ENCODE measurements at places on chromosomes 6 and 20.

- no peak for DNase-seq
These were observed 15.8 kb downstream of the COX4I2 start for GRCh38 chr20:31653561-31653960.

DNA sequence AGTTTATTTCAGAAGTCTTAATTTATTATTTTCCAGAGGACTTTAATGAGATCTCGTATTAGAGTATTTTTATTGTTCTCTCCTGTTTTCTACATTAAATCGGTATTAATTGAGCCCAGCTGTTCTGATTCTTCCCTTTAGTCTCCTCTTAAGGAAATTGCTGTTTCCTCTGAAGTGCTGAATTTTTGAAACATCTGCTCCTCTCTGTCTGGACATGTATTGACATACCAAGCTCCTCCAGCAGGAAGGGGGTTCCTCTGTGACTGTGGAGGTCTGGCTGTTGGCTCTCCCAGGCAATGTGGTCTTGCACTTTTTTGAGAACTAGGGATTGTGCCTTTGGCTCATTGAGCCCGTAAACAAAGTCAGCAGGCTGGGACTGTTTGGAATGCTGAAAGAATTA, 74.9 kb downstream of the MAP3K4 start:
- no peak for DNase-seq

DNA sequence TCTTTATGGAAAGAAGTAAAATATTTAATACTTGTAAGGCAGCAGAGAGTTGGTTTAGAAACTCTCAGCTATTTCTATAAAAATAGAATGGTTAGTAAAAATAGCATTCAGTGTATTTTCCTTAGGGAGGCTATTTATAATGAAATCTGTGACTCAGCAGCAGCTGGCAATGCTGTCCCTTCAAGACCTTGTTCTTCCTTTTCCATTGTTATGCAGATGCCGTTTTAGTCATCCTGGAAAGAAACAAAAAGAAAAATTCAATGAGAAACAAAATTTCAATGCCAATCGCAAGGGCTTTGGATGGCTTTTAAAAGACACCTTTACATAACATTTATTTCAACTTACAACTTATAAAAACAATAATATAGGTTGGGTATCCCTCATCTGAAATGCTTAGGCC, 17.5 kb downstream of the MPC1 start:
- DNase-seq = no peak

DNA sequence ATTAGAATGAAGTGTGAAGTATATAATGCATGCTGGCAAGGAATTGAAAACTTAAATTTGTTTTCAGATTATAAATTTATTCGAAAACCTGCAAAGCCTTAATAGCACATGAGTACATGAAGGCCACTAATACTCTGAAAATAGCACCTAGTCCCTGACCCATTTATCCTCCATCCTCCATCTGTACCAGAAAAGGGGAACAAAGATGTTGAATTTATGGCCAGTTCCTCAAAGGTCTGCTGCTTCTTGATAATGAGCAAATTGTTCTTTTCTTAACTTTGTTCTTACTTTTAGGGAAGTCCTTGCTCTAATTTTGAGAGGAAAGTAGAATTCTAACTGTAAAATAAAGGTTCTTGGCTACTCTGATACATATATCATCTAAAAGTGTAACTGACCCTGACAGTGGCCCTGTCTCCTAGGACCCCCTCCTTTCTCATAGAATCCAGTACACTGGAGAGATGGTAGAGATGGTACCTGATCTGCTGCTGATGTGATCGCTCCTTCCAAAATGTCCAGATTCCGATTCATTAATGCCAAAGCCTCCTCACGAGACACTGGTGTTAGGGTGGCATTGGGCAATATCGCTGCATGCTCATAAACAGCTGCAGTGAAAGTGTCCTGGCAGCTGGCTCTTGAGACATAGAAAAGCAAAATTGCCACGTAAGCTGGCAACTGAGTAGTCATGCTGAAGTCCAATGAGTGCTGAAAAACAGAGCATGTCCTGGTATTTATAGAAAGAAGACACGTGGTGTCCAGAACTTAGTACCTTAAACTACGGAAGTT, at the start of gene VNN1:
VNN1 (minus strand) TSS at position 704 of the 783 bp plus-strand sequence; CDS start at position 684, 20 bp downstream.
- DNase-seq = no peak

DNA sequence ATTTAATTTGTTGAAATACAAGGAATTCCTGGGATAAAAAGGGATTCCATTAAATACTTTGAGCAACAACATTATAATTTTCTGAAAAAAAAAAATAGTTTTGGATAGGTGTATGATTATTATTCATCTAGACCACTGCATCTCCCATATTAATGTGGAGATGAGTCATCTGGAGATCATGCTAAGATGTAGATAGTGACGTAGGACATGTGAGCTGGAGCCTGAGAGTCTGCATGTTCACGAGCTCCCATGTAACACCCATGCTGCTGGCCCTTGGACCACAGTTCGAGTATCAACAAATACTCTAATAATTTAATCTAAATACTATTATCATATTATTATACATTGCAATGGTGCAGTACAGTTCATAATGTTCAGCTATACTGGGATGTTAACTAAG, 91.6 kb downstream of the EPM2A start:
- DNase-seq = no peak

- no peak for DNase-seq
These were observed 6.2 kb downstream of the ZBTB2 start for GRCh38 chr6:151385177-151385576.

DNA sequence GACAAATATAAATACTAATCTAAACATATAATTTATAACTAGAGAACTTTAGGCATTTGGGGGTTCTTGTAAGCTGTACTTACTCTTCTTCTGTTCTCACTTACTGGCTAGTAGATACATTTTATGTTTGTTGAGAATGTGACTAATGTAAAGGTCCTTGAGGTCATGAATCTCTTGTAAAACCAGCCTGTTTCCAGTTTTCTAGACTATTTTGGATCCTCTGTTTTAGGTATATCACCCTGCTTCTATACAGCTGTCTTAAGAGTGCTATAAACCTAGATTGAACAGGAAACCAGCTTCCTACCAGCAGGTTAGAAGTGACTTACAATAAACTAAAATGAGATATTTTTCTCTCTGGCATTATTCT, 134.2 kb downstream of the PLCB4 start:
- no peak for DNase-seq

DNA sequence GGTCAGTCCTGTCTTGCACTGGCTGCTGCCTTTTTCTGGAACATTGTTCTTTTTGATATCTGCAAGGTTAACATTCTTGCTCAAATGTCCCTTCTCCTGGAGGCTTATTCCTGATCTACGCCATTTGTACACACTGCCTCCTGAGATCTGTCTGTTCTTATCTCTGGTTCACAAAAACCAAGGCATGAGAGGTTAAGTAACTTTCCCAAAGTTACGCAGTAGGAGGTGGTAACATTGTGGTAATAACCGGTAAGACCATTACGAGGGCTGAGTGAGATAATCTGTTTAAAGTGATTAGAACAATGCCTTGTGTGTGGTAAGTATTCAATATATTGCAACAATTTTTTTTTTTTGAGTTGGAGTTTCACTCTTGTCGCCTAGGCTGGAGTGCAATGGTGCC, 132.1 kb downstream of the FNDC1 start:
- DNase-seq = no peak

GRCh38 chr6:90044182-90044832, 150.0 kb downstream of the GJA10 start:
- no peak for DNase-seq

- DNase-seq = no peak
These were observed 175.4 kb upstream of the HDDC2 start for GRCh38 chr6:125477156-125477555.

DNA sequence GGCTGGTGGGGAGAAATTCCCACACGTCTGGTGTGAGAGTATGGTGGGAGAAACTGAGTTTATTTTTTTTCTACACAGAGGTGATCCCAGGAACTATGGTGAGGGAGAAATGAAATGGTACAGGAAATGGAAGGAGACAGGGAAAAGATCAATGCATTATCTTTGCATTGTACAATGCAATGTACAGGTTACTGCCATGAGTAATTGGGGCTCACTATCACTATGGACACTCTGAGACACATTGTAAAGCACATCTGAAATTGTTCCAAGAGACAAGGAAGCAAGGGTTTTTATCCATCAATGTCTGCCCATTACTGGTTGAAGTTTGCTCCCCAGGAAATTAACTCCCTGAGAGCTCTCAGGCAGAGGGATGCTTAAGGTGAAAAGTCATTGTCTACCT, 21.7 kb upstream of the FAM184A start:
- no peak for DNase-seq

DNA sequence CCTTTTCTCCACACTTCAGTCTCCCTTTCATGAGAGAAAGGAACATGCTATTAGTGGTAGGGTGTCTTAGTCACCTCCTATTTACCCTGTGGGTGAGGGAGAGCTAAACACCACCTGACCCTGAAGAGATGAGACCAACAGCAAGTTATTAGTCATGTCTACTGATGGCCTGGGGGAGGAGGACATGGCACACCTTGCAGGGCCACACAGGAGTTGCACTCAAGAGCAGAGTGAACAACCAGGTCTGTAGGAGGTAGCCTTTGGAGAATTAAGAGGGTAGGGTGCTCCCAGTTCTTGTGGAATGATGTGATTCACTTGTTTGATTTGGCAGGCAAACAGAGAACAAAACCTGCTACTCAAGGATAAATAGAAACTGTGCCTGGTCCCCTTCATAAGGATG, 82.7 kb upstream of the FABP7 start:
- DNase-seq = no peak

DNA sequence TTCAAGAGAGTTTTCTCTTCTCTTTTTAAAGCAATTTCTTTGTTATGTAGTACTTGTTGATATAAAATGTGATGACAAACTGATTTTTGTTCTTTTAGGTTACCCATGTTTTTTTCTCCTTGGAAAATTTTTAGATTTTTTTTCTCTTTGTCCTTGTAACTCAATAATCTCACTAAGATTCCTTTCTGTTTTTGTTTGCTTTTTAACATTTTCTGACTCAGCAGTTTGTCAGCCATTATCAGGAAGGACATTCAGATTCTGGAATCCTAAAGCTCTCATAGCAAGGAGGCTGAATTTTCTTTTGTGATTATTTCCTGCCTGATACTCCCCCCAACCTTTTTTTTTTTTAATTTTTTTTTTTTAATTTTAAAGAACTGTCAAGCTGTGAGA, 75.2 kb upstream of the CITED2 start:
- DNase-seq = no peak

- DNase-seq = no peak
These were observed 68.0 kb upstream of the SMIM28 start for GRCh38 chr6:138309695-138310094.

- DNase-seq = no peak
These were observed 34.5 kb upstream of the DUSP22 start for GRCh38 chr6:257774-258173.

DNA sequence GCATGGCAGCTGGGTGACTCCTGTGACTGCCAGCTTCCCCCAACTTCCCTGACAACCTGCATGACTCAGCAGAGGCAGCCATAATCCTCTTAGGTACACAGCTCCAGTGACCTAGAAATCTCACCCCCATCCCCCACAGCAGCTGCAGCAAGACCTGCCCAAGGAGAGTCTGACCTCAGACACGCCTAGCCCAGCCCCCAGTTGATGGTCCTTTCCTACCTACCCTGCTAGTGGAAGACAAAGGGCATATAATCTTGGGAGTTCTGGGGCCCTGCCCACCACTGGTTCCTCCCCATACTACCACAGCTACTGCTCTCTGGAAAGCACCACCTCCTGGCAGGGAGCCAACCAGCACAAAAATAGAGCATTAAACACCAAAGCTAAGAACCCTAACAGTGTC, 90.2 kb downstream of the F13A1 start:
- DNase-seq = no peak

DNA sequence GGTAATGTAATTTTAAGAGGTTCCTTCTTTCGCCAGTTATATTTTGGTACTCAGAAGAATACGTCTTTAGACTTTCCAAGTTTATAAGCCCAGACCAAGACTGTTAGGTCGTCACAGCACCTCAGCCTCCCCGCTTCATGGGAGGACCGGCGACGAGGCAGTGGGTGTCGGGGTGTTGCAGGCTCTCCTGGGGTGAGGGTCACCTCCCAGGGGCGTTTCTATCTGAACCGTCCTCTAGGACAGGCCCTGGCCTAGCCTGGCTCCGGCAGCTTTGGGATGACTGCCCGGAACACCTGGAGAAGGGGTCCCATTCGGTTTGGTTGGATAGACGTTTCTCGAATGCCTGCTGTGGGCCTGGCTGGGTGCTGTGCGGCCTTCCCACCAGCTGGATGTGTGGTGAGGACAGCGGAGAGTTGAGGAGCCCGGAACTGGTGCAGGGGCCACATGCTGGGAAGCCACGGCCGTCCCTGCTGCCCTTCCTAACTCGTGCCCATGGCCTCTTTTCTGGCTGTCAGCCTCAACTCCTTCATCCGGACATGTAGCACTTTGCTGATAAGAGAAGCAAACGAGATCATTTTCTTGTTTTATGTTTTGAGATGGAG, 1.1 kb downstream of the OSBPL2 start:
- no peak for DNase-seq

DNA sequence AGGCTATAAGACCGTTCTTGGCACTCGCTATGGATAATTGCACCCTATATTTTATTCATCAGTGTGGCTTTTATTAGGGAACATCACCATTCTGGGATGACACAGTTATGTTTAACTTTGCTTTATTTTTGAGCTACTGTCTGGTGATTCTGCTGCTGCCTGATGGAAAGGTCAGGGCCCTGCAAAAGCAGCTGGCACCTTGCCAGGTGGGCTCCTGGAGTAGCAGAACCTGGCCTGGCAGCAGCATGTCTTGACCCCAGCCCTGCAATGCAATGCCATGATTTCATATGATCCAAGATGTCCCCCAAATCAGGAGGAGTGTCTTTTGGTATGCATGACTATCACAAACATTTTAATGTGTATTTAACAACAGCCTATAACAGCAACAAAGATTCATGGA, 228.4 kb upstream of the RSPO3 start:
- no peak for DNase-seq

- no peak for DNase-seq
These were observed 8.0 kb downstream of the PRDM13 start for GRCh38 chr6:99614430-99615186.

Data from stimulated activated CD4-positive, alpha-beta T cell treated with anti-CD3 and anti-CD28 coated beads, Interleukin-2, amount 100 ng/mL, for 48 hours (primary cell).